Esophagus muscularis mucosa (tissue), 4 donors: ENCODE measurements at places on chromosomes 3 and 15. TPM values are rescaled to one million over a fixed set of nuclear protein-coding genes. Genes with fewer than 3 reads are reported as not detected.
A peak's percentile ranks its signal among the peaks of the same experiment; 100 is the strongest.

PLXND1 gene
- total RNA-seq = 89.6 TPM

- no peaks in the 10 kb centered on the region for H3K36me3 ChIP-seq
- H3K27ac ChIP-seq = no peak overlapping the region
- no peaks in the 10 kb centered on the region for H3K27me3 ChIP-seq
- peaks cover 10% of the 10 kb centered on the region for H3K4me1 ChIP-seq
- DNase-seq = no peak
- H3K4me3 ChIP-seq = no peak overlapping the region
These were observed 111.5 kb upstream of the SELENOK start for GRCh38 chr3:54003136-54003535.

- H3K27me3 ChIP-seq = no peaks in the 10 kb centered on the region
- no peak overlapping the region for H3K27ac ChIP-seq
- DNase-seq = no peak
- H3K4me1 ChIP-seq = no peaks in the 10 kb centered on the region
- H3K36me3 ChIP-seq = no peaks in the 10 kb centered on the region
These were observed 285.0 kb downstream of the SQOR start for GRCh38 chr15:45919806-45920205.

DNA sequence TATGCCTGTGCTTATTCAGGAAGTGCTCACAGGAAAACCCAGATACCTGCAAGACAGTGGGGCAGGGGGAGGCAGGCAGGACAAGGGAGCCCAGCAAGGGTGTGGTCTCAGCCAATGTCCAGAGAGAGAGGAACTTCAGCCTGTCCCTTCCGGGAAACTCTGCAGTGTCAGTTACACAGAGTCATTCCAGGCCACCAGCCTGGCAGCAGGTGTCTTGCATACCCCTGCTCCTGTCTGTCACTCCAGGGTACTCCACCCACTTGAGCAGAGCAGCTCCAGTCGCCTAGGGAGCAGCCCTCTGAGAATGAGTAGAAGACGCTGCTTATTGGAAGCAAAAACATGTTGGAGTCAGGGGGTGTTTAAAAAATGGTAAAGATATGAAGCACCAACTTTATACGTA lies 431.2 kb upstream of the RGMA start:
- H3K27ac ChIP-seq = no peak overlapping the region
- H3K4me1 ChIP-seq = peaks cover 24% of the 10 kb centered on the region
- no peaks in the 10 kb centered on the region for H3K27me3 ChIP-seq
- no peak for DNase-seq
- H3K36me3 ChIP-seq = no peaks in the 10 kb centered on the region

DNA sequence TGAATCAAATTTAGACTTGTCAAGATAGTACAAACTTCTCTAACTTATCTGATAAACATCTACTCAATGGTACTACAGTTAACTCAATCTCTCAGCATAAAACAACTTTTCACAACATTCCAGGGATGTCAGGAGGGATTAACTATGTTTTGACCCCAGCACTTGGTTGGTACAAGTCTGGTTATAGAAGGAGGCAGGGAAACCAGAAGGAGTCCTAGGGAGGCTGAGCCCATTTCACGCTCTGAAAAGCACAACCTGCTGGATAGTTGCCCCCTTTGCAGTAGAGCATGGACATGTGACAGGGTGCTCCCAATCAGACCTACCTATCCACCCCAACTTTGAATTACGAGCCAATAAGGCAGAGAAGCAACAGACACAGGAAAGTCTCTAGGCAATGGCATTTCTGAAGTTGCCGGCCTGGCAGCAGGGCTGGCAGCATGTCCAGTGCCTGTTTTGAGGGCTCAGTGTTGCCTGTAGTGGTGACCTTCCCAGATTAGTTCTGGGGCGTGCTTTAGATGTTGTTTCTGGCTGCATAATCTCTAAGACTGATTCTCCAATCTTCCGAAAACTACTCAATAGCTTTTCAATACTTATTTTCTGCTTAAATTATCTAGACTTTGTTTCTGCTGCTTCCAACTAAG lies 8.2 kb downstream of the ANKUB1 start:
- H3K27me3 ChIP-seq = no peaks in the 10 kb centered on the region
- H3K4me3 ChIP-seq = no peak overlapping the region
- no peak for DNase-seq
- H3K36me3 ChIP-seq = no peaks in the 10 kb centered on the region
- peaks cover 16% of the 10 kb centered on the region for H3K4me1 ChIP-seq

DNA sequence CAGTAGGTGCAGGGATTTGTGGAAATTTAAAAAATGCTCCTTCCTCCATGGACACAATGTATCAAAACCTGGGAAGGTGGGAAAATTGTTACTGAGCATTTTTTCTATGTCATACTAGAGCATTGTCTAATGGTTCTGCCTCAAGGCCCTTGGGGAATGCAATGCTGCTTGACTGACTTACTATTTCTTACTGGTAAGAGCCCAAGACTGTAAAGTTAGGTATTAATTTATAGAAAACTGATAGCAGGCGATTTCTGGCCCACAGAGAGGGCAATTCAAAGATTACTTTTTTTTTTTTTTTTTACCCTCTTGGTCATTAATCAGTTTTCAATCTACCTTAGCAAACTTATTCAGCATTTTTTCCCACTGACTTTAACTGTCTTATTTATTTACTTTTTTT lies 38.5 kb upstream of the MRPL3 start:
- no peak overlapping the region for H3K27ac ChIP-seq
- H3K4me1 ChIP-seq = peaks cover 28% of the 10 kb centered on the region
- H3K36me3 ChIP-seq = no peaks in the 10 kb centered on the region
- no peak for DNase-seq
- H3K27me3 ChIP-seq = no peaks in the 10 kb centered on the region

TNFAIP8L3 gene
- 13.4 TPM for total RNA-seq

DNA sequence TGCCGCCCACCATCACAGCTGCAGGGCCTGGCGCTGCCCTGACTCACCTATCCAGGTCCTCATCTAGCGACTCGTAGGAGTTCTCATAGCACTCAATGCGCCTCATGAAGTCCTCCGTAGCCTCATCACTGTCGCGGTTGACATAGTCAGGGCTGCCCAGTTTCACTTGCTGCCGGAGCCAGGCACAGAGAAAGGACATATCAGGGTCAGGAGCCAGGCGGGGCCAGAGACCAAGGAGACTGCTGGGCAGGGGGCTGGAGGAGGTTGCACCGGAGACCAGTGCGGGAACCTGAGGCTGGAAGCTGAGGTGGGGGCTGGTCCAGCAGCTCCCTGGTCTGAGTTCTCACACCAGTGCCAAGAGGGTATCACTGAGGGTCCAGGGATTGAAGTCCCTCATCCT lies 18.2 kb downstream of the PFKFB4 start:
- no peaks in the 10 kb centered on the region for H3K27me3 ChIP-seq
- no peak overlapping the region for H3K27ac ChIP-seq
- H3K4me1 ChIP-seq = peaks cover 6% of the 10 kb centered on the region
- no peak overlapping the region for H3K4me3 ChIP-seq
- peaks cover 15% of the 10 kb centered on the region for H3K36me3 ChIP-seq

GRCh38 chr15:80780416-80781221 lies 1.4 kb downstream of the CEMIP start:
- H3K4me3 ChIP-seq = peak overlapping the region; percentile 68
- no peak for DNase-seq
- H3K4me1 ChIP-seq = peaks cover 33% of the 10 kb centered on the region
- H3K36me3 ChIP-seq = no peaks in the 10 kb centered on the region

DNA sequence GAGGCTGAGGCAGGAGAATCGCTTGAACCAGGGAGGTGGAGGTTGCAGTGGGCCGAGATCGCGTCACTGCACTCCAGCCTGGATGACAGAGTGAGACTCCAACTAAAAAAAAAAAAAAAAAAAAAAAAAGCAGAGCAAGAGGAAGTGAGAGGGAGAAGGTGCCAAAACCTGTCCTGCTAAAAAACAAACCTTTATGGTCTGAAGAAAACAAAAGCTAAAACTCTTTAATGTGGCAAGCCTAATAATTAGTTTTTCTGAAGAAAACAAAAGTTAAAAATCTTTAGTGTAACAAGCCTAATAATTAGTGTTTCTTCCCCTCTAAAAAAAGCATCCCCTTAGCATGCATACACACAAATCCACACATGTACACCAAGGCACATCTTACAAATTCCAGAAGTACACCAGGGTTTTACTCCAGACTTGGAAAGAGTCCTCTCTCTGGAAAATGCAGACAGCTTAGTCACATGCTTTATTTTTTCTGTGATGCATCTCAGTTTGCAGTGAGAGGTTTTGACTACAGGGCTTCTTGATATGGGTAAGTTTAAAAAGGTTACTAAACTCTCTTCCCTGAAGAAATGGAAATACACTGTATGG lies 65.9 kb downstream of the HACD2 start:
- peaks cover 49% of the 10 kb centered on the region for H3K4me1 ChIP-seq
- no peak for DNase-seq
- H3K4me3 ChIP-seq = no peak overlapping the region
- peak overlapping the region; percentile 4 for H3K27ac ChIP-seq
- no peaks in the 10 kb centered on the region for H3K27me3 ChIP-seq

DNA sequence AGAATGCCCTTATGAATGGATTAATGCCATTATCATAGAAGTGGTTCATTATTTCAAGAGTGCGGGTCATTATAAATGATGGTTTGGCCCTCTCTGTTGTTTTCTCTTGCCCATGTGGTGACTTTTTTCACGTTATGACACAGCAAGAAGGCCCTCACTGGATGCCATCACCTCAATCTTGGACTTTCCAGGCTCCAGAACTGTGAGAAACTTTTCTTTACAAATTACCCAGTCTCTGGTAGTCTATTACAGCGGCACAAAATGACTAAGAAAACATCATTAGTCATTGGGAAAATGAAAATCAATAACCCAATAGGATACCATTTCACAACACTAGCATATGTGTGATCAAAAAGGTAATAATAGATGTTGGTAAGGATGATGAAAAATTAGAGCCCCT lies 119.0 kb upstream of the LPP start:
- H3K4me3 ChIP-seq = no peak overlapping the region
- peaks cover 12% of the 10 kb centered on the region for H3K4me1 ChIP-seq
- no peak for DNase-seq
- no peaks in the 10 kb centered on the region for H3K27me3 ChIP-seq
- H3K36me3 ChIP-seq = no peaks in the 10 kb centered on the region
- H3K27ac ChIP-seq = no peak overlapping the region

SI gene
- not detected for total RNA-seq

REC114 gene
- total RNA-seq = not detected

CAPN7 gene
- total RNA-seq = 52.0 TPM

DNA sequence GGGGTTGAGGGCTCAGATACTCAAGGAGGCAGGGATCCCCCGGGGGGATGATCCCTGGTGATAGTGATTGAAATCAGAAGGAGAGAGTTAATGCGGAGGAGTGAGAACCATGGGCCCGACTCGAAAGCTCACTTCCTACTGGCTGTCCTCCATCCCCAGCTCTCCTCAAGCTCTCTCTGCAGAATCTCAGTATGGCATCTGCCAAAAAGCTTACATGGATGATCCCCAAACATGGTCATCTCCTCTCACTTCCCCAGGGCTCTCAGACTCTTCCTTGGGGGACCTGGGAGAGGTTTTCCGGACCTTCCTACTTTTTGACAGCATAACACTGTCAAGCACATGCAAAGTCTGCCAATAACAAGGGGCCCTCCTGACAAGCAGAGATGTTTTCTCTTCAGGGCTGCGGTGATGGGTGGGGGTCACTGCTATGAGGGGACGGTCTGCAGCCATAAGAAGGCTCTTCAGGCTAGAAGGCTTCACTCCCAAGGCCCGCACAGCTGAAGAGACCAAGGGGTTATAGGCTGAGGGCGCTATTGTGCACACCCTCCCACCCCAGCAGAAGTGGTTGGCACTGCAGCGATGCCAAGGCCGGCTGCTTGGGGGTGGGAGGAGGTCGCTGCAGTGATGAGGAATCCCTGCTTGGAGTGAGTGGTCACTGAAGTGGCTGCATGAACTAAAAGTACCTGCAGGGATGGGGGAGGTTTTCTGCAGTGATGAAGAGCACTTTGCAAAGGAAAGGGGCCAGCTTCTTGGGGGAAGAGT lies 828 bp upstream of the VWA5B2 start:
- peak overlapping the region; percentile 54 for H3K4me3 ChIP-seq
- H3K27me3 ChIP-seq = peaks cover 42% of the 10 kb centered on the region
- no peak overlapping the region for H3K27ac ChIP-seq
- no peak for DNase-seq

GRCh38 chr15:72859017-72859756 lies 75.6 kb upstream of the ADPGK start:
- no peak overlapping the region for H3K4me3 ChIP-seq
- H3K27ac ChIP-seq = no peak overlapping the region
- no peaks in the 10 kb centered on the region for H3K36me3 ChIP-seq
- no peaks in the 10 kb centered on the region for H3K27me3 ChIP-seq
- no peak for DNase-seq
- no peaks in the 10 kb centered on the region for H3K4me1 ChIP-seq

THPO gene
- total RNA-seq = 0.83 TPM

TNIK gene
- total RNA-seq = 35.4 TPM

CYP19A1 gene
- not detected for total RNA-seq

GRCh38 chr3:170599091-170599490 lies 13.2 kb upstream of the SLC7A14 start:
- no peaks in the 10 kb centered on the region for H3K36me3 ChIP-seq
- no peaks in the 10 kb centered on the region for H3K27me3 ChIP-seq
- H3K4me3 ChIP-seq = no peak overlapping the region
- H3K27ac ChIP-seq = no peak overlapping the region

WWTR1 gene
- 513 TPM for total RNA-seq

- H3K27ac ChIP-seq = no peak within 1 kb of the TSS
- no peak for DNase-seq
- peaks cover 36% of the 10 kb centered on the region for H3K4me1 ChIP-seq
- no peaks in the 10 kb centered on the region for H3K36me3 ChIP-seq
- no peak within 1 kb of the TSS for H3K4me3 ChIP-seq
- H3K27me3 ChIP-seq = peaks cover 15% of the 10 kb centered on the region
These were observed at the start of gene LMAN1L for GRCh38 chr15:74812533-74812932. Gene LMAN1L (plus strand): TSS chr15:74812835. CDS start chr15:74812855, 20 bp downstream.

EIF5A2 gene
- 10.4 TPM for total RNA-seq

- DNase-seq = no peak
- H3K4me1 ChIP-seq = no peaks in the 10 kb centered on the region
- H3K36me3 ChIP-seq = no peaks in the 10 kb centered on the region
These were observed 372.2 kb downstream of the VGLL3 start for GRCh38 chr3:86618706-86619105.

RLBP1 gene
- 0.50 TPM for total RNA-seq
